ENCODE measurements at places on chromosomes 5 and 9. TPM values are rescaled to one million over a fixed set of nuclear protein-coding genes. Genes with fewer than 3 reads are reported as not detected.

Gene ADAMTSL2
- 0.11 TPM for total RNA-seq

Gene ADAMTSL1
- total RNA-seq, result 1.5 TPM

Gene PCA3
- total RNA-seq, result not detected

Gene SLC36A2
- total RNA-seq, result not detected

- DNase-seq, result no peak
Measured at GRCh38 chr9:35771943-35772342, 17.9 kb upstream of the MSMP start.

GRCh38 chr5:140690941-140691924, at the start of the genes HARS1 and HARS2:
Gene HARS1, minus strand, starts transcription at chr5:140691370. Its CDS starts 66 bp downstream, at chr5:140691304.
Gene HARS2, plus strand, starts transcription at chr5:140691455. Its CDS starts 194 bp downstream, at chr5:140691649.
- DNase-seq, result peak; percentile 95

DNA sequence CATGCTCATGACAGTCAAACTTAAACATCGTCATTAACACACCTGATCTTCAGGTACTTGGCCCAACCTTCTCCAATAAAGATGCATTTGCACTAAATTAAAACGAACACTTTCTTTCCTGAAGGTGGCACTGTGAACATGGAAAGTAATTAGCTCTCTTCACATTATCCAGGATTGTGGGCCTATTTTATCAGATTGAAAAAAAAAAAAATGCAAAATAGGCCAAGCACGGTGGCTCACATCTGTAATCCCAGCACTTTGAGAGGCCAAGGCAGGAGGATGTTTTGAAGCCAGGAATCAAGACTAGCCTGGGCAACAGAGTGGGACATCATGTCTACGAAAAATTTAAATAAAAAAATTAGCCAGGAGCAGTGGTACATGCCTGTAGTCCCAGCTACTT, 14.4 kb upstream of the CDC20B start:
- DNase-seq, result no peak

- no peak for DNase-seq
Measured at GRCh38 chr5:96470785-96471184, 37.7 kb upstream of the PCSK1 start.

GRCh38 chr9:124040186-124040931, 28.8 kb downstream of the LHX2 start:
- DNase-seq, result no peak

DNA sequence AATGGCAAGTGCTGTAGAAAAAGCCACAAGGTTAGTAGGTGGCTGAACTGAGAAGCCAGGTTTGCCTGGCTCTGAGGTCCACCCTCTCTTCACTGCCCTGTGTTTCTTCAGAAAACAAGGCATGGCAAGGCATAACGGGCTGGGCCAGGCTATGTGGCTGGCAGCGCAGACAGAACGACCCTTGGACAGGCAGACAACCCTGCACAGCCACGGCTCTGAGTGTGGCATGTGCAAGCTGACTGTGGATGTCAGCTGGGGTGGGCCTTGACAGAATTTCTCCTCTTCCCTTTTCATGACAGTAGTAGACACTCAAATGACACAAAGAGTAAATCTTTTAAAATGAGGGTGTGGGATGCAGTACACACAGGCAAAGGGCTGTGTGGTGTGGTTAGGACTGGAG, 81.7 kb downstream of the MACROH2A1 start:
- DNase-seq, result peak; percentile 81

GRCh38 chr5:61840361-61840760, 465.6 kb upstream of the KIF2A start:
- no peak for DNase-seq
